ENCODE measurements at places on chromosomes 3 and 15.

DNA sequence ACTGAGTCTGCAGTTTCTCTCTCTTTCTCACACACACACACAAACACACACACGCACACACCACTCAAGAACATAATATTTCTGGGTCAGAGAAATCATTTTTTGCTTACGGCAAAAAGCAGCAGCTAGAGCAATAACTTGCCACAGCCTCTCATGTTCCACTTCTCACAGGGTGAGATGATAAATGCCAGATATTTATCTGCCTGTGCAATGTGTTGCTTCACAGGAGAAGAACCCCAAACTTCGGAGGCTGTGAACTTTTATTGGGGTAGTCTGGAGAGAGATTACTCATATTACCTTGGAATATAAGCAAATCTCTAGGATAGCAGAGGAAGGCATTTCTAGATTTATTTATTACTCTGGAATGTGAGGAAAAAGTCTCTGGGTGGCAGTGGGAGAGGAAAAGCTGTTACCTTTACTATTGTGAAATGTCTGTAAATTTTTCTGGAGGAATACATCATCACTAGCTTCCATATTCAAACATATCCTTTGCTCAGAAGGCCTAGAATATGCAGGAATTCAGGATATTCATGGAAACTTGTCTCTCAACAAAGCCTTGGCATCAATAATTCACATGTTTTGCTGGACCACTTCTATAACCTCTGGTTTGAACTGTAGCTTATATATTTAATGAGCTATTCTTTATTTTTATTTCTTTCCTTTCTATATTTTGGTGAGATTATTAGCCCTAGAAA lies 369.2 kb downstream of the NSUN3 start:
- DNase-seq = no peak

DNA sequence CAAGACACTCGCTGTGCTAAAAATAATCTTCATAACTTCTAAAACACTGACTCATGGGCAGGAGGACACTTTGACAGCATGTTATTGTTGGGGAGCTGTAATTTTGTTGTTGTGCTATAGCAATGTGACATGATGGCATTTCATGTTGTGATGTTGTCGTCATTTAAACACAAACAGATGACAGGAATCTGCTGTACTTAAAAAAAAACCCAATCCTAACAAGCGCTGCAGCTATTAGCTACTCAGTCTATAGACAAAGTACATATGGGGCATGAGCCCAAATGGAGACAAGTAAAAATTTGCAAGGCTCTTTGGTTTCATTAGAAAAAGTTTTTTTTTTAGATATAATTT lies 828 bp upstream of the ATOSA start:
- DNase-seq = no peak

DNA sequence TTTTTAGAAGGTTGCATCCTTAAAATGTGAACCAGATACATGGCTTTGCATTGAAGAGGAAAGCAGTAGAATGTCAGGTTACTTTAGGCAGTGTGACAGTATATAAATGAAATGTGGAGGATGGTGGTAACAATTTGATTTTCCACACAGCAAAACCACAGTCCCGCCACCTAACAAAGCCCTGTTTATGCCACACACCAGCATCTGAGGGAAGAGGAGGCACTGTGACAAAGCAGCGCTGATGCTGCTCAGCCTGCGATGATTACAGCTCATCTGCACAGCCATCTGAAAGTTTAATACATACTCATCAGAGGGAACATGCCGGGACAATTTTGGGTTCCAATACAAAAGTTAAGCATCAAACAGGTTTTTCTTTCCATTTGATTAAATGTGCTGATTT lies 8.9 kb downstream of the RNF7 start:
- DNase-seq = no peak

- no peak for DNase-seq
Measured at GRCh38 chr15:39997639-39998038, 41.3 kb downstream of the SRP14 start.

DNA sequence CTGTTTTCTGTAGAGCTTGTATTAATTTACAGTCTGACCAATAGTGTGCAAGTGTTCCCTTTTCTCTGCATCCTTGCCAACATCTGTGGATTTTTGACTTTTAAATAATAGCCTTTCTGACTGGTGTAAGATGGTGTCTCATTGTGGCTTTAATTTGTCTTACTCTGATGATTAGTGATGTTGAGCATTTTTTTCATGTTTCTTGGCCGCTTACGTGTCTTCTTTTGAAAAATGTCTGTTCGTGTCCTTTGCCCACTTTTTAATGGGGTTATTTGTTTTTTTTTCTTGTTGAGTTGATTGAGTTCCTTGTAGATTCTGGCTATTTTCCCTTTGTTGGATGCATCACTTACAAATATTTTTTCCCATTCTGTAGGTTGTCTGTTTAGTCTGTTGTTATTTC lies 7.6 kb upstream of the ACOX2 start:
- no peak for DNase-seq

- DNase-seq = no peak
Measured at GRCh38 chr15:83123529-83123928, 16.1 kb downstream of the TM6SF1 start.

GRCh38 chr15:87735522-87735921 lies 521.0 kb downstream of the NTRK3 start:
- DNase-seq = no peak

GRCh38 chr3:140315955-140316354 lies 361.9 kb upstream of the TRIM42 start:
- no peak for DNase-seq

GRCh38 chr15:92807971-92808571 lies 92.1 kb upstream of the CHD2 start:
- DNase-seq = peak; percentile 29

DNA sequence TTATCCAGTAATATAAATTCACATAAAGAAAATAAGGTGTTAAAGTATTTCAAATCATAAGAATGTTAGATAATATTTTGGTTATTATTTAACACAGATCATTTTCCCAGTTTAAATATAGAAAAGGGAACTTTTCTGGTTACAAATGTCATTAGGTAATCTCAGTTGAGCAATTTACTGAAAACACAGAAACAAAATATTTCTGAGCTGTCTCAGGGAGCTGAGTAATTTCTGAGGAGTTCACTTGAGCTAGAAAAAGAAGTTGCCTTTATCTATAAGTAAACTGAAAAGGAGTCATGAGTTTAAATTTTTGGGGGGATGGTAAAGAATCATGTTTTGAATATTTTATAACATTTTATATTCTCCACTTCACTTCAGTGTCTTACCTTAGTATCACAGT lies 855.4 kb upstream of the ARPP21 start:
- no peak for DNase-seq

- no peak for DNase-seq
Measured at GRCh38 chr15:75449585-75450306, 1.7 kb downstream of the SIN3A start.

DNA sequence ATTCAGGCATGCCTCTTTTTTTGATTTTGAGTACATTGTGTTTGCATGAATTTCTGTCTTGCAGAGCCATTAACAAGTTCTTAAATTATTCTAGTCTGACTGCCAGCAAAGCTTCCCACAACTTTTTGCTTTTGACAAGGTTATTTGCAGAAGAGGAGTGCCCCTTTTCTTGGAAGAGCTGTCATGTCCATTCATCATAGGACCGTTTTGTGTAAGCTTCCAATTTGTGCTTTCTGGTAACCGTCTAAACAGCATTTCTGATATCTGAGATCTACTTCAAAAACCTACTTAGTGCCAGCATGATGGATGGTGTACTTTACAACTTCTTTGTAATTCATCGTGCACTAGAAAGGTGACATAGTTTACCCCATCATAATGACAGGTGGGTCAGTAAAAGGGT lies 379.7 kb downstream of the NAALADL2 start:
- no peak for DNase-seq

GRCh38 chr3:49163609-49164008 lies 2.5 kb downstream of the CCDC71 start:
- DNase-seq = no peak

- DNase-seq = no peak
Measured at GRCh38 chr3:186143250-186143649, 34.4 kb upstream of the ETV5 start.

GRCh38 chr3:15428539-15428938 lies 1.1 kb downstream of the EAF1 start:
- no peak for DNase-seq

- no peak for DNase-seq
Measured at GRCh38 chr3:16319307-16319706, 54.3 kb downstream of the OXNAD1 start.

GRCh38 chr3:42575137-42575741 lies 6.5 kb downstream of the SEC22C start:
- no peak for DNase-seq

- DNase-seq = no peak
Measured at GRCh38 chr15:64850778-64851502, 9.2 kb downstream of the PLEKHO2 start.

- no peak for DNase-seq
Measured at GRCh38 chr3:31420311-31420710, 112.4 kb upstream of the STT3B start.

DNA sequence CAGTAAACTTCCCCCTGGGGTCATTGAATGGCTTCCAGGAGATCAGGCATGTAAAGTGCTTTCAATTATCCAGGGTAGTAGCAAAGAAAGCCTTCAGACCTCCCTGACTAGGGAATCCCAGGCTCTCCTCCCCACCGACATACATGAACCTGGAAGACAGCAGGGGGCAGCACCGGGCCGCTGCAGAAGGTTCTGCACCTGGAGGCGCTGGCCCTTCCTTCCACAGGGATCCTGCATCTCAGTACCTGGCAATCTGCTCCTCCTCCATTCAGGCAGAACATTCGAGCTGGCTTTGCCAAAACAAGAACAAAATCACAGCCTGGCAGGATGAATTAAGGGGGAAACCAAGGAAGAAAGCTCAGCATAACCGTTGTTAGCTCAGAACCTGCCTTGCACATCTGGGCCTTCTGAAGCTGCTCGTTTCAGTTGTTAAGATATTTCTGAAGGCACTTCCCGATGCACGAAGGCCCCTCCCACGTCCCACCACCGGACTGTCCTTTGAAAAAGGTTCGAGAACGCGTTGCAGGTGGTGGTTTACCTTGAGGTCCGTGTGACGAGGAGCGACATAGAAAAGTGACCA lies 237.7 kb downstream of the SLCO3A1 start:
- no peak for DNase-seq

DNA sequence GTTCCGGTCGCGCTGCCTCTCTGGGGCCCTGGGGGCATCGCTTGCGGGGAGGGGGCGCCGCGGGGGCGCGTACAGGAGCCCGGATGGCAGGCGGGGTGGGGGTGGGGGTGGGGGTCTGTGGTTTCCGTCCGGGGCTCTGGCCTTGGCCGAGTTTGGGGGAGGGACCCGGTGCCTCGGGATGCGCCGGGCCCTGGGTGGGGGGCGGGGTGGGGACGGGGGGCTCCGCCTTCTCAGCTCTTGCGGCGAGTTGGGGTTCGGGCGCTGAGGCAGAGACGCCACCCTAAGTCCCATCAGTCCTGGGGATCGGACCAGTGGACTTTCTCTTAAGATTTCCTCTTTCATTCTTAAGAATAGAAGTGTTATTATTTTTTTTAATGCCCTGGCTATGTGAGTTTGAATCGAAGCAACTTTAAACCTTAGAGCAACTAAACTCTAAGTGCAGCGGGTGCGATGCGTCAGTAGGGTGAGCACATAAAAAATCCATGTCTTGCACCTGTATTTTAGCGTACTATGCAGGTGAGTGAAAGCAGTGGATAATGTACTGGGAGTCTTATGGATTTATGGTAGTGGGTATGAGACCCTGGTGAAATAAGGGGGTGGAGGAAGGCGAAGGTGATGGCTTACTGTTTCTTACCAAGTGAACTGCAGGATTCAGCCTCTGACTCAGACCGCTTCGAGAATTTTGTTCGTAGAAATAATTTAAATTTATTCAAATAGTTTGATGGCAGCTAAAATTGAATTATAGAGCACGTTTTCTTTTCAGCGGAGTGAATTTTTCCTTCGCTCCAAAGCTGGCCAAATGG lies 762 bp downstream of the CTNNB1 start:
- DNase-seq = peak; percentile 33

DNA sequence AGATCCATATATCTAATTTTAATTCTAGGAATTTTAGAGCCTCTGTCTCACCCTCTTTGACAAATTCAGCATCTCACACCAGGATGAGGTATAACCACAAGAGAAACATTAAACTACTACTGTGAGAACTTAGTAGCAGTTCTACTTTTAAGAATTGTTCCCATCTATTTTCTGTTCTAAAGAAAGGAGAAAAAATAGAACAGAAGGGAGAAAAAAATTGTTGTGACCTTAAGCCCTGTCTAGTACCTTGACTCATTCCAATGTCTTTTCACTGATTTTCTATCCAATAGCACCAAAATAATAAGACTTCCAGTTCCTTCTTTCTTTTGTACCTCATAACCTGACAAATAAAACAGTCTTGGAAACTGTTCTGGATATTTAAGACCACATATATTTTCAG lies 37.0 kb downstream of the FRMD5 start:
- DNase-seq = no peak

- no peak for DNase-seq
Measured at GRCh38 chr3:96209699-96210098, 604.7 kb upstream of the EPHA6 start.

GRCh38 chr3:133979553-133979952 lies 50.2 kb downstream of the SLCO2A1 start:
- peak; percentile 31 for DNase-seq

GRCh38 chr15:92901072-92901761 lies 1.1 kb downstream of the CHD2 start:
- no peak for DNase-seq

GRCh38 chr15:85324202-85324601 lies 56.2 kb upstream of the AKAP13 start:
- no peak for DNase-seq

Measured in uterus (tissue), 4 donors.